T-helper 17 cell (primary cell): ENCODE measurements at places on chromosomes 12 and 14.

- DNase-seq: no peak
Observed at GRCh38 chr12:738712-739111, 13.7 kb upstream of the WNK1 start.

- DNase-seq: no peak
Observed at GRCh38 chr12:24025153-24025798, 75.8 kb upstream of the SOX5 start.

- DNase-seq: no peak
Observed at GRCh38 chr12:31249356-31249755, 76.6 kb downstream of the SINHCAF start.

GRCh38 chr12:117872546-117873169, 96.1 kb downstream of the KSR2 start:
- no peak for DNase-seq

DNA sequence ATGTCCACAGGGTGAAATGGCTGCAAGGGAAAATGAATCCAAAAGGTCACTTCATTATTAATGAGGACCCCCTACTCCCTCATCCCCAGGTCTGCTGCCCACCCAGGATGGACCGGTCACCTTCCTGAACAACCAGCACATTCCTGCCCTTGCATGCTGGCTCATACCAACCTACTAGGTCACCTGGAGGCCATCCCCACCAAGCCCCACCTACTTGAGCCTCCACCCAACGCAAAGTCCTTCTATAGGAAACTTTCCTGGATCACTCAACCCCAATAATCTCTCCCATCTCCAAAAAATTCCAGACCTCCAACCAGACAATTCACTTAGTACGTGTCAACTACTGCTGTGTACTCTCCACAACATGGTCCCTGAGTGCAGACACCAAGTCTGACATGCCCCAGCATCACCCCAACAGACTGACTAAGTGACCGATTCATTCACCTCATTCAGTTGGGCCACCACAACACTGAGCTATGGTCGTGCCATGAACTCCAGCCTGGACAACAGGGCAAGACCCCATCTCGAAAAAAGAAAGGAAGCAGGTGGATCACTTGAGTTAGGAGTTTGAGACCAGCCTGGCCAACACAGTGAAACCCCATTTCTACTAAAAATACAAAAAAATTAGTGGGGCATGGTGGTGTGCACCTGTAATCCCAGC, 18.1 kb downstream of the CLMN start:
- no peak for DNase-seq

DNA sequence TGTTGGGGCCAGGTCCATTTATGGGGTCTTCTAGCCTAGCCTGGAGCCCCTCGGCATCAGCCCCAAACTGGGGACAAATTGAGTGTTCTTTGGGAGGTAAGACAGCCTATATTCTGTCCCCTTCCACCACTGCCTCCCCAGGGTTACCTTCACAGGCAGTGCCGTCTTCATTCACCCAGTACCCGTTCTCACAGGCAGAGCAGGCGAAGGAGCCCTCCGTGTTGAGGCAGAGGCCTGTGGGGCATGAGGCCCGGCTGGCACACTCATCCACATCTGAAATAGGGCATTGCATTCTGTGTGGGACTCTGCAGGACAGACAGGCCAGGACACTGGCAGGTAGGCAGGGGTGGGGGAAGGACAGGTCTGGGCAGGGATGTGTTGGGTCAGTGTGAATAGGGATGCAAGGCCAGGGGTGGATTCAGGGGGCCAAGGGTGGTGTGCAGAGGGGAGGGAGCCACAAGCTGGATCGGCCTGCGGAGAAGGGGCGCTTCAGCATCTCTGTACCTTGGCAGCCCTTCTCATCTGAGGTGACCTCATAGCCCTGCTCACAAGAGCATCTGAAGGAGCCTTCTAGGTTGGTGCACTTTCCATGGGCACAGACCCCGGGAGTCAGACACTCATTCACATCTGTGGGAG, 16.1 kb downstream of the ISCA2 start:
- DNase-seq: no peak

DNA sequence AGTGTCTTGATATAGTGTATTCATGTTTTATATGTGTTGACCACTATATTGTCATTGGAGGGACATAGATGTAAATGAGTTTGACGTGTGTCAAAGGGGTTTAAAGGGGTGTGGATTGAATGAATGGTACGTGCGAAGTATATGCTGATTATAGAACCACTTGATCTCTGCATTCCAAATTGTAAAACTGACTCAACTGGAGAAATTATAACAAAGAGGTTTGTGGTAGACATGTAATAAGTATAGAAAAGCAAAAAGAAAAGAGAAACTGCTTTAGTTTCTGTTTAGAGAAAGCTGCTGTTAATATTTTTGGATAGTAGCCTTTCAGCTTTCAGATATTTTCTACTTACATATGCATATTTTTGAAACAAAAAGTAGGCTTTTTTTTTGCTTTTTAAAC, 8.9 kb upstream of the MYRFL start:
- DNase-seq: no peak

GRCh38 chr14:58677996-58678395, 40.2 kb downstream of the DACT1 start:
- DNase-seq: no peak

DNA sequence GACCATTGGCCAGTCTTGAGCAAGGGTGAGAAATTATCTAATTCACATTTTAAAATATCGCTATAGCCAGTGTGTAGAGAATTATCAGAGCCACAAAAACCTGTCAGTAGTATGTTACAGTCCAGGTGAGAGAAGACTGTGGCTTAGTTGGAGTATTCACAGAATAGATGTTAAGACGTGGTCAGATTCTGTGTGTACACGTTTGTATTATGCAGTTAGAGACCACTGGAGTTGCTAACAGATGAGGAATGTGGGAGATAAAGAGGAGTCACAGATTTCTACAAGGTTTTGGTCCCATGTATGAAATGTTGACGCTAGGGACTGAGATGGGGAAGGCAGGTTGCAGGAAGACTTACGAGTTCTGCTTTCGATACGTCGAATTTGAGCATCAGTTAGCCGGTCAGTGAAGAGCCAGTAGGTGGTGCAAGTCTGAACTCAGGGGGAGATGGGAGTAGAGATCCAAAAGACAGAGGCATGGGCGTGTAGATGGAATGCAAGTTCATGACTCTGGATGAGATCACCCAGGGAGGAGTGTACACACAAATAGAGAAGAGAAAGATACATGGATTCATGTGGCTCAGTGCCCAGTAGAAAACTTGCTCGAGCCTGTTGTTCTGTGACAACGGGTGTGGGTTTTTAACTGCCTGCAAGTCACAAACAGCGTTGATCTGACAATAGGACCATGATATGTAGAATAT, 114.8 kb upstream of the FLRT2 start:
- no peak for DNase-seq

GRCh38 chr14:68596701-68597100, 196.2 kb downstream of the ZFP36L1 start:
- no peak for DNase-seq

DNA sequence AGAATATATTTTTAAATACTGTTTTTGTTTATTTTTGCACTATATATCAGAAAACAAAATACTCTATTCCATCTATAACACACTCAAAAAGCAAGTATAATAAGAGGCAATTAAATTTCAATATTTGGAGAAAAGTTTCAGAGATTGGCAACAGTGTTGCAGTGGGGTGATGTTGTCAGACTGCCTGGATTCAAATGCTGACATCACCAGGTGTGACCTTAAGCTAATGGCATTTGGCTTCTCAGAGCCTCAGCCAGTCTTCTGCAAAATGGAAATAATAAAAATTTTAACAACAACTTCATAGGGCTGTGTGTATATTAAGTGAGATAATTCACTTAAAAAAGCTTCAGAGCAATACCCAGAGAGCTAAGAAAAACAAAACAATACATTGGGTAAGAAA, 74.7 kb downstream of the TMTC1 start:
- no peak for DNase-seq

- DNase-seq: no peak
Observed at GRCh38 chr14:100294213-100294962, 11.9 kb downstream of the SLC25A29 start.

DNA sequence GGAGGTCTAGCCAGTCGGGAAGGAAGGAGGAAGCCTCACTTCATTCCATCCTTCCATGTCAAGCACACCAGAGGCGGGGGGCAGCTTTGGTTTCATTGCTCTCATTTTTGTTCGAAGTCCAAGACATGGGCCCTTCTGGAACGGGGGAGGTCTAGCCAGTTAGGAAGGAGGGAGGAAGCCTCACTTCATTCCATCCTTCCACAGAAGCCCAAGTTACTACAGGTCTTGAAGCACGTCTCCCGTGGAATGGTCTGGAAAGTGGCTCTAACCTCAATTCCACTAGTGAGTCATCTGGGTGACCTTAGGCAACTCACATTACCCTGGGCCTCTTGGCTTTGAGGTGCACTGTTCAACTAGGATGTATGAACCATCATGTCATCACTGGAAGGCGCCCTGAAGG, 156.3 kb downstream of the NTF3 start:
- DNase-seq: no peak

DNA sequence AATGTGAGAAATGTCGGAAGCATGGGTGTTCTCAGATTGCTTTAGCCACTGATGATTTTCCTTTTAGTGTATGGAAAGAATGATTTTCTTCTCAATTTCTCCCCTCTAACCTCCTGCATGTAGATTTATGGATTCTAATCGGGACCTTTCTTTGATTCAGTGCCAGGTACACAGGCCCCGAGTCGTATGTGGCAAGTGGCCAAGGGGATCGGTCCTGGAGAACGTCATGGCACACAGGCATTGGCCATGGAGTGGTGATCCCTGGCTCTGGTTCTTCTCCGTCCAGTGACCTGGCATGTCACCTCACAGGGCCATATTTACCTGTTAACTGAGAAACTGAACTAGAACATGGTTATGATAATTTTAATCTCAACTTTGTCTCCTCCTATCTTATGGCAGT, 58.1 kb downstream of the ETV6 start:
- DNase-seq: no peak

DNA sequence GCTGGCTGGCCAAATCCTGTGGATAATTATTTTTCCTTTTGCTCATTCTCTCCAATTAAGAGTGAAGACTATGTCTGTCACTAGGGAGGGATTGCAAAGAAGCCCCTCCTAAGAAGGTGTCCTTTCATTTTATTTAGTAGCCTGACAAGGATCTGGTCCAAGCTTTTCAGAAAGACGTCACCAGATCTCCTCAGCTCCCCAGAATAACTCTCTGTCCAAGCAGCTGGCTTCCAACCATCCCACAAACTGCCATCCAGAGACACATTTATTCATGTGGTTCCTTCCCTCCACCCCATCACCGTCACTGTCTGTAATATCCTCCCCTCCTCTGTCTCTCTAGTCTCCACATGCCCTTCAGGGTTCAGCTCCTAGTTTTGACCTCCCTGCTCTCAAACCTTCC, 69.9 kb downstream of the PPM1H start:
- no peak for DNase-seq

DNA sequence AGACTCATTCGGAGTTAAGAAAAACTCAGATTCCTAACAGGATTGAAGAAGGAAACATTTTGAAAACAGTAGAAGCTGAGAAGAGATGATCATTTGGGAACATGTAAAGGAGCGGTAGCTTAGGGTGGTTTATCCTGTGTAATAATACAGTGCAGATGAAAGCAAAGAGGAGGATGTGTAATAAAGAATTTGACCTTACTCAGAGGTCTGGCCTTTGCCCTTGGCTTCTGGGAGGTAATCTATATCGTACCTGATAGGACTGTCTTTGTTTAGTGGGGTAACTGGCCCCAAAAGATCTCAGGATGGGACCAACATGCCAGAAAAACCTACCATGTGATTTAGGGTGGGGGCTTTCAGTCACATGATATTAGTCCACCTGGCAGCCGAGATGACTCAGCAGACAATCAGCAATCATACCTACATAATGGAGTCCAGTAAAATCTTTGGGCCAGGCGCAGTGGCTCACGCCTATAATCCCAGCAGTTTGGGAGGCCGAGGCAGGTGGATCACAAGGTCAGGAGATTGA, 23.3 kb upstream of the KLHL42 start:
- DNase-seq: no peak

- no peak for DNase-seq
Observed at GRCh38 chr12:57727758-57728395, 10.7 kb downstream of the AGAP2 start.

- no peak for DNase-seq
Observed at GRCh38 chr14:82720946-82721345, 1187.3 kb upstream of the SEL1L start.

GRCh38 chr12:107356266-107356936, 263.1 kb upstream of the CRY1 start:
- DNase-seq: no peak

- no peak for DNase-seq
Observed at GRCh38 chr12:109710747-109711595, 2.7 kb upstream of the FAM222A start.

DNA sequence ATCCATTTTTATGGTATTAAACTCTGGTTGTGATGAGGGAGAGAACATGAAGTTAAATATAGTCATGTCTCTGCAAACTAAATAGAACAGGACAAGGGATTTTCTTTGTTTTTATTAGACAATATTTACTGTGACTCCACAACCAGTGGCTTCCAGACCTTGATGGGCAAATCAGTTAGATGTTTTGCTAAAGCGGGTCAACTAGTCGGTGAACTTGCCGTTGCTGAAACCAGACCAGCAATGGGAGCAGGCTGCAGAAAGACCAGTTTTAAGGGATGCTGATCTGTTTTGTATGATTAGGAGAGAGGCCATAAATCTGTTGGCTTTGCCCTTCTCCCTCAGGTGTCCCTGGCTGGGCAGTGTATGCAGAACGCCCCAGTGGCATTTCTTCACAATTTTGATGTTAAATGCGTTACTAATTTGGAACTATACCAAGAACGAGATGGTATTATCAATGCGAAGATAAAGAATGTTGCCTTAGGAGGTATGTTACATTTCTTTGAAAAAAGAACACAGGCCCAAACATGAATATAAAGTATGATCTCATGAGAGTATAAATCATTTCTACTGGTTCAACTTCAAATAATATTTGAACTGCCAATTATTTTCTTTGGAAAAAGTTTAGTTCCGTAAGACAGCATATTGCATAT, 19.4 kb downstream of the TCTN2 start:
- no peak for DNase-seq

- no peak for DNase-seq
Observed at GRCh38 chr12:3520711-3521110, 29.7 kb downstream of the PRMT8 start.

DNA sequence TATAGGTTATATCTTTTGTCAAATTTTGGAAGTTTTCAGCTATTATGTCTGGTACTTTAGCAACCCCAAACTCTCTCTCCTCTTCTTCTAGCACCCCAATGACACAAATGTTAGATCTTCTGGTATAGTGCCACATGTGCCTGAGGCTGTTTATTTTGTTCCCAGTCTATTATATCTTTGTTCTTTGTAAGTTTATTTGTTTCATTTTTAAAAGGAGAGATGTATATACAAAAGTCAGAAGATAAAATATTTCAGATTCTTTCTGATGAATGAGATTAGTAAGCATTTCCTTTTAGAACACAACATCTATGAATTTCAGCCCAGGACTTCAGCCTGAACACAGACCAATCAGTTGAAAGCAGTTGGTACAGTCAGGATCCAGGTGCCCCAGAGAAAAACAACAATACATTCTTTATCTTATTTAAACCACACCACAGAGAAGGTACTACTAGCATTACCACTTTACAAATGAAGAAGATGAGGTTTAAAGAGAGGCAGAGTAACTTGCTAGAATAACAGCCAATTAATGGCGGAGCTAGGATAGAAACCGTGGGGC, 114.1 kb upstream of the BTG1 start:
- no peak for DNase-seq

GRCh38 chr14:70585231-70585630, 15.2 kb downstream of the MED6 start:
- DNase-seq: no peak
